ENCODE measurements at places on chromosomes 1 and 21.

GRCh38 chr1:210709701-210710100, 381.0 kb downstream of the HHAT start:
- no peak for DNase-seq

GRCh38 chr21:45076245-45076711, 1.9 kb downstream of the ADARB1 start:
- no peak for DNase-seq

GRCh38 chr1:156387870-156388173, 18.8 kb downstream of the RHBG start:
- no peak for DNase-seq

- DNase-seq, result no peak
These were observed 304.0 kb downstream of the RRAGC start for GRCh38 chr1:38555594-38555993.

DNA sequence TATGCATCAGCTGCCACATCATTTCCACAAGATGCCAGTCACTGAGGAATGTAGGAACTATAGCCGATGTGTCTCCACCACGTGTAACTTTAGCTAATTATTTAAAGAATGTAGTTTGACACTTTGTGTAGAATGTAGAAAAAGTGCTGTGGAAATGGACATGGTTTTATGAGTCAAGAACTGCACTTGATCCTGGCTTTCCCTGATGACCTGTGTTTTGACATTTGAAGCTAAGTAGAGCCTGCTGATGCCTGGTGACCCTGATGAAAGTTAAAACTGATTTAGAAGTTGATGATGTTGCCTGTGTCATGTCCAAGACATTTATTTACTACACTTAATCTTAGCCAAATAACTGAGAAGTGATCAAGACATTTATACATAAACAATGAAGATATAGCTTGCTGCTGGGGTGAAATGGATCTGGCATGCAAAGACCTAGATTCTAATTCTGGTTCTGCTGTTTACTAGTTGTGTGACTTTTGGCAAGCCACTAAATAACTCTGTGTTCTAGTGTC, 4.4 kb upstream of the OSBPL9 start:
- no peak for DNase-seq

DNA sequence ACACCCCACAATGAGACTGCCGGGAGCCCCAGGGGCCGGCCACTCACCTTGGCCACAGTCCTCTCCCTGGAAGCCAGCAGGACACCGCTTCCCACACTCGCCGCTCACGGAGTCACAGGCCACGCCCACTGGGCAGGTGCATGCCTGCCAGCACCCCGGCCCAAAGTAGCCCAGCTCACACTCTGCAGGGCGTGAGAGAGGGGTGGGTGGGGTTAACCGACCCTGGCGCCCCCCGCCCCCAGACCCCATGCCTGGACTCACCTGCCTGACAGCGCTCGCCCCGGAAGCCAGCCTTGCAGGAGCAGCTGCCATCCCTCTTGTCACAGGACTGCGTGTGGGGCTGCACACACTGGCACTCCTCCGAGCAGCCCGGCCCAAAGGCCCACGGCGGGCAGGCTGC, 50.7 kb downstream of the ARHGEF16 start:
- DNase-seq, result no peak
